ENCODE measurements at places on chromosomes 7 and 10.

DNA sequence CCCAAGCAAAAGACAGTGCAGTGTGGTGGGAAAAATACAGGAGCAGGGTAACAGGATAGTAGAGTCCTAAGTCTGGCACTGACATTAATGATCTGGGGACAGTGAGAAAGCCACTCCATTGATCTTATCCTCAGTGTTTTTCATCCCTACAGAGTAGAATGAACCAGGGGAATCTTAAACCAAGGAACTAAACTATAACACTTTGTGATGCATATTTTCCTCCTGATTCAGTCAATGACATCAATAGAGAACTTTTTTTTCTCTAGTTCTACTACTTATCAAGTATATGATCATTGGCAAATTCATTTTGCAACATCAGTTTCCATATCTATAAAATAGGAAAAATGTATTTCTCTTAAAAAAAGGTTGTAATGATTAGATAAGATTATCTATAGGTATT, 151.1 kb downstream of the TMEM26 start:
- no peak for DNase-seq

DNA sequence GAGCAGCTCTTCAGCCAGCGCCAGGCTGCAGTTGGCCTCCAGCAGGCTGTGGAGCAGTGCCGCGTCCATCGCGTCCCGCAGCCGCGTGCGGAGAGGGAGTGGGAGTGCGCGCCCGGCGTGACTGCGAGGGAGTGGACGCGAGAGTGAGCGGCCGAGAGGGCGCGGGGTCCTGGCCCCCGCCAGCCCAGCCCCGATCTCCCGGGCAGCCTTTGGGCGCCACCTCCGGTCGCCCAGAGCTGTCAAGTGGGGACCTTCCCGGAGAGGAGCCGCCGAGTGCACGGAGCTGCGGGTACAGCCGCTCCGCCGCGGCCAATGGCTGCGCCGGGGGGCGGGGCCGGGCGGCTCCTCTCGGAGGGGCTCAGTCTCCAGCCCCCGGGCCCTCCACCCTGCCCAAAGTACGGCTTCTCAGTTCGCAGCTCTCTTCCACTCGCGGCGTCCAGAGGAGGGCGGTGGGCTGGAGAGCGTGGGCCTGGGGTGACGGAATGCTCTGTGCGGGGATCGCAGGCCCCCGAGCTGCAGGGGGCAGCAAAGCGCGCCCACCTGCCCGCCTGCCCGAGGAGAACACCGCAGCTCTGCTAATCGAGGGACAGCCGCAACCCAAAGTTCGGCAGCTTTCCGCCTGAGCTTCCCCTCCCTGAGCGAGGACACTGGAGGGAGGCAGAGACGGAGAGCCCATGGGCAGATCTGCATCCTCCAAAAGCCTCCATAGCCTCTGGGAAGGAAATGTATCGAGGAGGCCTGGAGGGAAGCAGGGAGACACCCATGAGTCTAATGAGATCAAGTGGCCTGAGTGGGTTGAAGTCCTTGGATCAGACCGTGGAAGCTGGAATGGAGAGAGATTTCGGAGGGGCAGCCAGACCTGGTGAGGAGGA, at the start of gene CRHR2:
Gene CRHR2, minus strand, starts transcription at position 245 of the 872 bp plus-strand sequence. Its CDS starts 176 bp downstream, at position 69.
- no peak for DNase-seq

DNA sequence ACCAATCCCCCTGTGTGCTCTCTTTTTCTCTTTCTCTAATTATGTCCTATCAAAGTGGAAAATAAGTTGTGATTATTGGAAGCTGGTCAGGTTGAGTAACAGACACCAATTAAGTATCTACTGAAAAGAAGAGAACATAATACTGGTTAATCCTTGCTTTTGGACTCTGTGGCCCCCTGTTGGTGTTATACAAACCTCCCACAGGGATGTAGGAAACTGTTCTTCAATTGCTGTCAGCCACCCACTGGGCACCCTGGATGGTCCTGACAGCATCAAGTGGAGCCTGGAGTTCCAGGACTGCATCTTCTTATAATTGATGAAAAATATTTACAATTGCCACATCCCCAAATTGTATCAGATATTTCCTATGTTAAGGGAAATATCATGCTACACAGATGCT, 939.7 kb downstream of the KCNMA1 start:
- DNase-seq = no peak

DNA sequence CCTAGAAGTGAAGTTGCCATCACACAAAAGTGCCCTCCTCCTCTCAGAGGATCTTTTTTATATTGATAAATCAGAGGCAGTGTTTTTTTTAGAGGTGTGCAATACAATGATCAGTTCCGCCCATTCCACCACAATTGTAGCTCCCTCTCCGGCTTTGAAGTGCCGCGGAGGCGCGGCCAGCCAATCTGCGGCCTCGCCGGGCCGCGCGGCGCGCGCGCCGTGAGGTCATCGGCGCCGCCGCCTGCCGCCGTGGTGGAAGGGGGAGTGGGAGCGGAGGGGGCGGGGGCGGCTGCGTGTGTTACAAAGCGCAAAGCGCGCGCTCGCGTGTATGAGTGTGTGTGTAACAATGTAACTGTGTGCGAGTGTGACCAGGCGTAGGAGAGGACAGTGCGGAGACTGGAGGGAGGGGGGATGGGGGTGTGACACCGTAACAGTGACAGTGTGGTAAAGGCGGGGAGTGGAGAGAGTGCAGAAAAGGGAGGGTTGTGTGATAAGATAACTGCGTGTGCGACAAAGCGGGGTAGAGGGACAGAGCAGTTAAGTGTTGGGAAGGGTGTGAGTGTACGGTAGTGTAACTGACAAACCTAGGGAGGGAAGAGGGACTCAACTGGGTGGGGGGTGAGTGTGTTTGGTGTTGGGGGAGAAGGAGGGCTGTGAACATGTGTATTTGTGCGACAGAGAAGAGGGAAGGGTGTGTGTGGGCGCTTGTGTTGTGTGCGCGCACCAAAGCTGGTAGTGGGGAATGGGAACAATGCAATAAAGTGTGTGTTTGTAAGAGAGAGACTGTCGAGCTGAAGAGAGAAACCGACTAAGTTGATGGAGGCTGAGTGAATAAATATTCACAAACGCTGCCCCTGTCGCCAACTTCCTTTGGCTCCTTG, at the start of gene SP8:
Gene SP8, minus strand, starts transcription at position 108 of the 881 bp plus-strand sequence. Its CDS starts 88 bp downstream, at position 20.
- DNase-seq = no peak

GRCh38 chr10:93115661-93116383, 42.1 kb downstream of the CYP26A1 start:
- DNase-seq = no peak
